ENCODE measurements at places on chromosomes 2 and 18.

DNA sequence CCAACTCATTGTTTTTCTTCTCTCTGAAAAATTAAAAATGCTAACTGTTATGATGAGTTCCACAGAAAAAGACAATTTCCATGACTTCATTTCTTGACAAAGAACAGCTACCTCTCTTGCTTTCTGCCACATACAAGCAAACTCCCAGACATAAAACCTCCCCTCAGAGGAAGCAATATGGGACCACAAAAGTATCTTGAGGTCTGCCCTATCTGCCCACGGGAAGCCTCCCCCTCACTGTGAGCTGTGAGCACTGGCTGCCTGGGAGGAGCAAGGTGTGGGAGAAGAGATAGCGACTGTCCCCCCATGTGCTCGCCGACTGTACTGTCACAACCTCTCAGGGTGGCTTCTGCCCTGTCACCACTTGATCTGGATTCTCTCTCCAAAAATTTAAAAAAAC is 69.7 kb upstream of the NRP2 start:
- DNase-seq: peak; percentile 41
- no peak overlapping the region for H3K4me3 ChIP-seq
- no peak overlapping the region for H3K27ac ChIP-seq
- peaks cover 7% of the 10 kb centered on the region for H3K4me1 ChIP-seq
- no peaks in the 10 kb centered on the region for H3K27me3 ChIP-seq

DNA sequence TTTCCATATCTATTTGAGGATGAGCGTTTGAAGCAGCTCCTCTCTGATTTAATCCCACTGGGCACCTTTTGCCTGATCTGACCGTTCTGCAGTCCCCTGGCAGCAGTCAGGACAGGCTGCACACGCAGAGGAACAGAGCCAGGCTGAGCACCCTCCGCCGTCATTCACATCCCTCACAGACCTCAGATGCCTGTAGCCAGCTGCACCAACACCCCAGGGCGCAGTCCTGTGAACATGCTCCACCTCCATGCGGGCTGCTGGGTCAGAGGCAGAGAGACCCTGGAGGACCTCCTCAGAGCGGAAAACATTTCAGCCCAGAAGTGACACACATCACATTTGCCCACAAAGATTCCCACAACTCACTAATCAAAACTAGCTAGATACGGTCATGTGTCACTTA is 146.1 kb downstream of the SEPTIN10 start:
- H3K4me3 ChIP-seq: no peak overlapping the region
- no peaks in the 10 kb centered on the region for H3K4me1 ChIP-seq
- no peak overlapping the region for H3K27ac ChIP-seq
- H3K36me3 ChIP-seq: no peaks in the 10 kb centered on the region

DNA sequence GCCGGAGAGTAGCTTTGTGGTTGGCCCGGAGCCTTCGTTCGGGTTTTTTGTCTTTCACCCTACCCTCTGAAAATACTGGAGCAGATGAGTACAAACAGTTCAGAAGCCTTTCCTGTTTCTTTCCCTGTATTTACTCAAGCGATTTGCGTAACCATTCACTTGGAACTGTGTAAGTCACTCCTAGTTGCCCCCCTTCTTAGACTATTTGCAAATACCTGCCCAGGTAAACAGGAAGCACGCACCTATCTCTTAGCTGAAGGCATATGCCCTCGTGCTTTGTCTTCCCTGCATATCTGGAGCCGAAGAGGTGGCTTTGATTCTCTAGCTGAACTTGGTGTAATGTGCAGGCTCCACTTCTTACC is 1.4 kb downstream of the KCNS3 start:
- H3K4me3 ChIP-seq: no peak overlapping the region
- H3K36me3 ChIP-seq: no peaks in the 10 kb centered on the region
- peaks cover 18% of the 10 kb centered on the region for H3K4me1 ChIP-seq
- no peak overlapping the region for H3K27ac ChIP-seq
- peak; percentile 45 for DNase-seq
- peaks cover 4% of the 10 kb centered on the region for H3K27me3 ChIP-seq

GRCh38 chr2:231648579-231649174 is 56.0 kb downstream of the TEX44 start:
- no peaks in the 10 kb centered on the region for H3K4me1 ChIP-seq
- H3K27me3 ChIP-seq: no peaks in the 10 kb centered on the region
- no peak overlapping the region for H3K27ac ChIP-seq
- peak; percentile 74 for DNase-seq

GRCh38 chr2:232439758-232440135 is 16.2 kb upstream of the ALPI start:
- H3K27ac ChIP-seq: no peak overlapping the region
- no peak overlapping the region for H3K4me3 ChIP-seq
- no peak for DNase-seq

- no peaks in the 10 kb centered on the region for H3K36me3 ChIP-seq
- peaks cover 2% of the 10 kb centered on the region for H3K4me1 ChIP-seq
- H3K27ac ChIP-seq: no peak overlapping the region
- DNase-seq: no peak
Observed at GRCh38 chr2:131039908-131040660, 53.2 kb downstream of the FAM168B start.

DNA sequence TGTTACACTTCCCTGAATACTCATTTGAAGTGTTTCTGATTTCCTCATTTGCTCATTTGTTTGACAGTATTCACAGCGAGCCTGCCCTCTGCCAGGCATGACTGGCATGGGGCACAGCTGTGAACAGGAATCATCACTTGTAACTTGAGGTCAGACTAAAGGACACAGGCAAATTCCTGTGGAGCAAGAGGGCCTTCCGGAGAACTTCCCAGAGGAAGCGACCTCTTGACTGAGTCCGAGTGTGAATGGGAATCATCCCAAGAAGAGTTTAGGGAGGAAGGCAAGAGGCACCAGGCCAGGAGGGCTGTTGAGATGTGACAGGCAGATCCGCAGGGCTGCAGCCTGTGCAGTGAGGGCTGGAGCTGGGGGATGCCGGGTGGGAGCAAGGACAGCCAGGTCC is 45.4 kb downstream of the LIMS1 start:
- H3K27ac ChIP-seq: no peak overlapping the region
- H3K36me3 ChIP-seq: no peaks in the 10 kb centered on the region
- no peaks in the 10 kb centered on the region for H3K27me3 ChIP-seq
- H3K4me1 ChIP-seq: peaks cover 2% of the 10 kb centered on the region

GRCh38 chr2:239465017-239466001 is 64.5 kb upstream of the HDAC4 start:
- H3K4me3 ChIP-seq: no peak overlapping the region
- H3K27ac ChIP-seq: no peak overlapping the region
- H3K36me3 ChIP-seq: no peaks in the 10 kb centered on the region
- H3K4me1 ChIP-seq: no peaks in the 10 kb centered on the region
- H3K27me3 ChIP-seq: no peaks in the 10 kb centered on the region
- DNase-seq: no peak

DNA sequence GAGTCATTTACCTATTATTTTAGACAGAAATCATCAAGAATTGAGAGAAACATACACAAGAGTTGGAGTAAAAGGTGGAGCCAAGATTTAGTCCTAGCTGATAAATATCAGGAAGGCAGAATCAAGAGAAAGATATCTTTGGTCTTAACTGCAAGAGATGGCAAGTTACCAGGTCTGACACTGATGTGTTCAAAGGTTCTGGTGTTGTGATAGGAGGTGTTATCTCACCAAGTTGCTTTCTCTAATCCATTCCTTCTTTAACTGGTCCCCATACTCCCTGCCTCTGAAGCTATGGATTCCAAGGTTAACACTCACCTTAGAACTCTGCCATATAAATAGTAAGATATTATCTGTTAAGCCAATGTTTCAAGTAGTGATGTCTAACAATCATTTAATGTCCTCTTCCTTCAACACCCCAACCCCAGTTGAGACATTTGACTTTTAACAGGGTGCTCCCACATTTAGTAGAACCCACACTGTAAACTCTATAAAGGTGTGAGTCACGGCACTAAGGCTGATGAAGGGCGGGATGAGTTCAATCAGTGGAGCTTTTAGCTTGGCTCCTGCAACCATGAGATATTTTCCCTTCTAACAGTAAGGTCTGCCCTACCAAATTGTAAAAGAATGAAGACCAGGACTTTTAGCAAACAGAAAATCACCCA is 333.7 kb downstream of the RND3 start:
- peak; percentile 63 for DNase-seq
- H3K27ac ChIP-seq: no peak overlapping the region
- H3K27me3 ChIP-seq: no peaks in the 10 kb centered on the region
- no peak overlapping the region for H3K4me3 ChIP-seq
- no peaks in the 10 kb centered on the region for H3K4me1 ChIP-seq

DNA sequence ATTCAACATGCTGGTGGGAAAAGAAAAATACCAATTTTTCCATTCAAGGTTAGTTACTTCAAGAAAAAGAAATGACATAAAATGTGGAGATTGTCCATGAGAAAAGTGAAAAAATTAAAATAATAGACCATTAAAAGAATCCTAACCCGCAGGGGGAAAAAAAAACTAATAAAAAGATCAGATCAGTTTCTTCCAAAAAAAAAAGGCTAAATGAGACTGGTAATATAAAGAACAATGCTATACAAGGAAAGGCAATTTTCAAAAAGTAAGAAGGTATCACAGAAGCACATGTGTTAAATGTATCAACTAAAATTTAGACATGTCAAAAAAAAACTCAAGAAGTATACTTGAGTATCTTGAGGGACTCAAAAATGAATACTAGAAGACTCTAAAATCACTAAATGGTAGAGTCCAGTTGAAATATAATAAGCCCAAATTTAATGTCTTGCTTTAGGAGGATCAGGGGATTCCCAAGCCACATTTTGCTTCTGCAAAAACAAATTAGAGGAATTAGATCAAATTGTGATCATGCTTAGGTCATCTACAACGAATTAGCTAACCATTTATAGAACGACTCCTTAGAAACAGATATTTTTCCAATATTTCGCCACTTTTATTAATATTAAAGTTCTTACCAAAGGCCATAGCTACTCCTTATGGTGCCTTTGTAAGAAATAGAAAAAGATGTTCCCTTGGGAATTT is 35.8 kb upstream of the GLS start:
- no peaks in the 10 kb centered on the region for H3K27me3 ChIP-seq
- no peak overlapping the region for H3K4me3 ChIP-seq
- no peaks in the 10 kb centered on the region for H3K4me1 ChIP-seq

DNA sequence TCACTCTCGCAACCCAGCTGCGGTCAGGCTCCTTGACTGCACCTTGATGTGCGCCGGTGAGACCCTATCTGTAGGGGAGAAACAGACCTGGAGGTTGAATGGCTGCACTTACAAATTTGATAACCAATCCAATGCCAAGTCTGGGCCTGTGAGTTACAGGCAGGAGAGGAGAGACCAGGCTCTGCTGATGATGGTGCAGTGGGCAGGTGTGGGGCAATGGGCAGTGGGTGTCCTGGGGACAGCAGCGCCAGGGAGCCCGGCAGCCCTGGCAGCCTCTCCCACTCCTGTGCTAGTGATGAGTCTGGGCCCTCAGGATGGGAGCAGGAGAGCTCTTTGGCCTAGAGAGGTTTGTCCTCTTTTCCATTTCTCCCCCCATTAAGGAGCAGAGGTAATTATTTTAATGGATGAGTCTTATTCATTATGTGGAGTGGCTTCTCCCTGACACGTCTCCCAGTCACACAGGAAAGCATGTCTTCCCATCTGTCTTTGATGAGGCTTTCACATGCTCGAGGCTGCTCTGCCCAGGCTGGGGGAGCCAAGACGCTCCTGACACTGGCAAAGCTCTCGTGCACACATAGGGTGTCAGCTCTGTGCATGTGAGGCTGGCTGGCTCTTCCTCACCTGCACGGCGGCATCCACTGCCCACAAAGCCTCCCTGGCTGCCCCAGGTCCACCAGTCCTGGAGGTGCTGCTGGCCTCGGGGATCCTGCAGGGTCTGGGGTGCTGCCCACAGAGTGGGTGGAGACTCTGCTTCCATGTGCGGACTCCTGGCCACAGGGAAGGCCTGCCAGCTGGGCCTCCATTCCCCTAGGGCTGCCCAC is 10.0 kb upstream of the ALLC start:
- no peak overlapping the region for H3K4me3 ChIP-seq
- H3K36me3 ChIP-seq: no peaks in the 10 kb centered on the region
- no peaks in the 10 kb centered on the region for H3K4me1 ChIP-seq
- no peaks in the 10 kb centered on the region for H3K27me3 ChIP-seq
- H3K27ac ChIP-seq: no peak overlapping the region

DNA sequence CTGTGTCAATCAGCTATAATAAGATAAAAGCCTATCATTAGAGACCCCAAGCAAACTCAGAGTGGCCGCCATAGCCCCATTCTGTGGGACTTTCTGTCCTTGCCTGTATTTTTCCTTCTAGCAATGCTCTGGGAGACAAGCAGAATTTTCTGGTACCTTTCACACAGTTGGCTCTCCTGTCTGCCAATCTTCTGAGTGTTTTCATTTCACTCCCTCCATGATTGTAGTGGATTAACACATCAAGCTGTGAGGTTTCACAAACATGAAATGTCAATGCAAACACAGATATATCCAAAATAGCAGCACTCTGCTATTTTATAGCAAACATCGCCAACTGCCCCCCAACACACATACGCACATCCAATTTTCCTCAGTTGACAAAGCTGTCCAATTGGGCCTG is 64.9 kb downstream of the C1D start:
- no peaks in the 10 kb centered on the region for H3K27me3 ChIP-seq
- H3K4me1 ChIP-seq: no peaks in the 10 kb centered on the region
- H3K36me3 ChIP-seq: no peaks in the 10 kb centered on the region
- DNase-seq: no peak

DNA sequence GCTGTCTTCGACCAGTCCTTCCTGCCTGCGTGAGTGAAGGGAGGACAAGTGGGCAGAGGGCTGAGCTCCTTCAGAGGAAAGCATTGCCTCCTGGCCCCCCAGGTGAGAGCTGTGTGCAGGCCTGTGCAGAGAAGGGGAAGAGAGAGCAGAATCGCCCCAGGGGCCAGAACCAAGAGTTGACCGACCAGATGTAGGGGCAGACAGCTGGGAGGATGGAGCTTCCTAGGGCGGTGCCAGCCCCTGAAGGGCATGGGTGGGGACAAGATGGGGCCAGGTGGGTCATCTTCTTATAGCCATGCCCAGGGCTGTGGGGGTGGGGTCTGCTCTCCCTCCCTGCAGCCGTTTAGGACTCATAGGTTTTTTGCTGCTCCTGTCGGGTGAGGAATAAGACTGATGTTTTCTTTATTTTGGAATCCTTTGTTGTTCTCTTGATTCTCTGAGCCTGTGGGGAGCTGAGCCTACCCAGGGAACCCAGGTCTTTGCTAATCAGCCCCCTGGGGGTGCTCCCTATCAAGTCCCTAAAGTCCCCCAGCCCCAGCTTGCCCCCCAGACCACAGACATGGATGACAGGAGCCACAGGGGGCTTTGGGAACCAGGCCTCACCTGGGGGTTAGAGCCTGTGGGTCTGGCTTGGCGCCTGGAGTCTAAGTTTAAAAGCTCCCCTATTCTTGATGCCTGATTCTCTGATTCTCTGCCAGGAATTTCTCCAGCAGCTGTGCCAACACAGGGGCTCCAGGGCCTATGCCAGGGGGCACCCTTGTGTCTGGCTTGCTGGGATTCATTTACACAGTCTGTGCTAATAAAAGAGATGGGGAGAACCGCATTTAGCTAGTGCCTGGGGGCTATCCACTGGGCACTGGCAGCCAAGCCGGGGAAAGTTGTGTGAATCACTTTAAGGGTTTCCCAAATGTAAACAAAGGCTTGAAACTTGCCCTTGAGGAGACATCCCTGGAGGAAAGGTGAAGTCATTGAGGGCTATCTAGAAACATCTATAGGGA is 9.3 kb upstream of the EFHD1 start:
- no peaks in the 10 kb centered on the region for H3K36me3 ChIP-seq
- peak; percentile 34 for DNase-seq
- H3K27me3 ChIP-seq: no peaks in the 10 kb centered on the region
- no peak overlapping the region for H3K4me3 ChIP-seq
- H3K4me1 ChIP-seq: no peaks in the 10 kb centered on the region

GRCh38 chr2:45874344-45874743 is 222.9 kb downstream of the PRKCE start:
- no peaks in the 10 kb centered on the region for H3K36me3 ChIP-seq
- no peaks in the 10 kb centered on the region for H3K27me3 ChIP-seq
- no peak for DNase-seq
- no peak overlapping the region for H3K27ac ChIP-seq
- H3K4me3 ChIP-seq: no peak overlapping the region
